ELF-1 (cell line): ENCODE measurements at places on chromosomes 13 and 19.

DNA sequence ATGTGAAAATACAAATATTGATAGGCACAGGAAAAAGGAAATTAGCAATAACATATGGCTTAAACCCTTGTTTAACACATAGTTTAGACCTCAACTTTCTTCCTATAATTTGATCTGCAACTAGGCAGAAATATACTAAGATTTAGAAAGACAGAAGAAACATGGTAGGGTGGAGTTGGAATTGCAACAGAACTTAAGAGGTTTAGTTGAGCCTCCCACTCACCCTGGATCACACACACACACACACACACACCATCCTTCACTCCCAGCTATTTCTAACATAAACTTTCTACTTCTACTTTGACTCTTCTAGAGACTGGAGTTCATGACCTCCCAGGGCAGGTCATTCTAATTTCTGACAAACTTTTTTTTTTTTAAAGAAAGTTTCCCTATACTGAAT is 47.4 kb downstream of the FLT3 start:
- no peak for DNase-seq

GRCh38 chr13:23754506-23754905 is 134.7 kb downstream of the MIPEP start:
- no peak for DNase-seq

DNA sequence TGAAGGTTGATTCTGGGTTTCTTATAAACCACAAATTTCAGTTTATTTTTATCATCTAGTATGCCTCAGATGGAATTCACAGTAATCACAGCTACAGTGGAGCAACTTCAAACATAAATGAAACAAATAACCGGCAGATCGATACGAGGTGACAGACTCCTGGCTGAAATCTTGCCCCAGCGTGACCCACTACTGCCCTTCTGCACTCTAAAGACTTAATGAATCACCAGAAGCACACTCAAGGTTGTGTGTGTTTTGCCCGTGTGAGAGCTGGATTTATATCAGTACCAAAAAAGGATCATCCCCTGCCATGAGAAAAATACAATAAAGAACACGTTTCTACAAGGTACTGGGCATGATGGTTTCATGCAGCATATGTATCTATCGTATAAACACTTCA is 161.7 kb downstream of the KLF12 start:
- DNase-seq = no peak

GRCh38 chr13:57653229-57653989 is 21.9 kb downstream of the PCDH17 start:
- DNase-seq = no peak

DNA sequence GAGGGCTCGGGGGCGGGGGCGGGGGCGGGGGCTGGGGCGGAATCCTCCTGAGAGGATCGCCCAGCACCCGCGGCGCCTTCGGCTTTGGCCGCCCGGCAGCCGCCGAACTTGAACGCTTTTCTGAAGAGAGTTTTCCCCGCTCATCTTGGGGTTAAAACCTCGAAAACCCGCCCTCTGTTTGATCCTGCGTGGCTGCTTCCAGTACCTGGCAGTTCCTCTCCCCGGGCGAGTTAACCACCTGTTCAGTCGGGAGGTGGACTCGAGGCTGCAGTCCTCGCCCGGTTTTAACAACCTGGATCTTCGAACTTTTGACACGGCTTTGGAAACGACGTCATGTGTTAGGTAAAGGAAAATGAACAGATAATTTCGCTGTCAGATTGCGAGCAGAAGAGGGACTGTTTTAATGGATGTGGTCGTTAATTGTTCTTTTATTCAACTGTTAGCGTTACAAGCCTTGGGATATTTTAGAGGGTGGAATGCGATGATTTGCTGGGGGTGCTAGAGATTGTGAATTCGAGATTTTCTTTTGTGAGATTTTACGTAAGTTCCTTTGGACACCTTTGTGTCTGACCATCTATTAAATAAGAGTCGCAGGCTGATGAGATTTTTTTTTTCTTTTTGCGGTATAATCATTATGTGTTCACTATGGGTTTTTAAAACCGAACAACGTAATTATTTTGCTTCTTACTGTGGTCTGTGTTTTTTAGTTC is 1.0 kb downstream of the FNDC3A start:
- no peak for DNase-seq

GRCh38 chr19:33784432-33784831 is 12.2 kb upstream of the KCTD15 start:
- DNase-seq = no peak
